COR-L47 (cell line): ENCODE measurements at places on chromosomes 2 and 18.

- DNase-seq: no peak
Measured at GRCh38 chr2:99938250-99938649, 204.1 kb downstream of the AFF3 start.

- DNase-seq: no peak
Measured at GRCh38 chr2:105749583-105750400, 5.1 kb downstream of the NCK2 start.

GRCh38 chr18:25167612-25168410 lies 184.2 kb downstream of the ZNF521 start:
- no peak for DNase-seq

GRCh38 chr18:31101183-31102024 lies 817 bp downstream of the DSC2 start:
- DNase-seq: peak; percentile 58

DNA sequence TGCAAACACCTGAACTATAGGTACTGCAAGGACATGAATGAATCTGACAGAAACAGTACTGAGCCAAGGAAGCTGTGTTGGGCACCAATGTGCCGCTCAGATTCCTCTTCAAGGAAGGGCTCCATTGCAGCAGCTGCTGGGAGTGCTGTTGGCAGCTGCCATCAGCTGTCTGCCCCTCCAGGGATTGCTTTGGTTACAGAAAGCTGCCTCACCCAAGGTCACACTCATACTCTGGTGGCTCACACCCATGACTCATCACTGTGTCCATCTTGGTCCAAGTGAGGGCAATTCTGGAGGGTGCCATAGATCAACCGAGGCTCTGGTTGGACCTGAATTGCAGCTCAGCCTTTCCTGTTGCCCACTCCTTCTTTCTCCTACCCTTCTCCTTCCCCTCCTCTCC lies 24.4 kb upstream of the TRPM8 start:
- DNase-seq: no peak

- no peak for DNase-seq
Measured at GRCh38 chr2:27076323-27076722, 2.1 kb upstream of the EMILIN1 start.

DNA sequence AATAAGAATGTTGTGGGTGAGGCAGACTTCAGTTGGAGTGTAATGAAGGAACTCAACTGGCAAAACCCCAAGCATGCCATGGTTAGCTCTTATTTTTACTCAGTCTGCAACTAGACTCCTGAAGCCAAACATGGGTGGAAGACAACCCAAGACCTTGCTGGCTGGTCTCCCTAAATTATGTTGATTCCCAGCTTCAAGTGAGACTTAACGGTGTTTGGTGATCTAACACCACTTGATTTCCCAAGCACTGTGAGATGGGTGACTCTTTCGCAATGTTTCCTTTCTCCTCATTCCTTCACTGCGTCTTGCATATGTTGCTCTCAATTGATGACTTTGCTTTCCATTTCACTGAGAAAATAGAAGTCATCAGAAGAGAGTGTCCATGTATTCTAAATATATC lies 693.1 kb downstream of the DCC start:
- no peak for DNase-seq

GRCh38 chr2:232592772-232593395 lies 40.5 kb upstream of the EFHD1 start:
- DNase-seq: no peak

- DNase-seq: peak; percentile 47
Measured at GRCh38 chr2:56130463-56131070, 53.2 kb upstream of the CCDC85A start.

DNA sequence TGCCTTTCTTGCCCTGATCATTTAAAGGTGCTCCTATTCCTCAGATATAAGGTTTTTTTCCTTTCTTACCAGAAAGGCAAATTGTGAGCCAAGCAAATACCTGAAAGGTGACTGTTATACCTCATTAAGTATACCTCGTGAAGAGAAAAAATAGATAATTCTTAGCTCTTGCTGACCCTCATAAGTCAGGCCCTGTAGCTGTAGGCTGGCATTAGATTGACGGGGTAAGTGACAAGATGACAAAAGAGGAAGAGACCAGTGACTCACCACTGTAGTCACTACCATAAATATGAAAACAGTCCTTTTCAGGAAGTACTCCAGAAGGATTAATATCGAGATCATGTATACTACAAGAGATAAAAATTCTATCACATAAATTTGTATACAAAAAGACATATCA lies 104.6 kb downstream of the PTPN4 start:
- no peak for DNase-seq

DNA sequence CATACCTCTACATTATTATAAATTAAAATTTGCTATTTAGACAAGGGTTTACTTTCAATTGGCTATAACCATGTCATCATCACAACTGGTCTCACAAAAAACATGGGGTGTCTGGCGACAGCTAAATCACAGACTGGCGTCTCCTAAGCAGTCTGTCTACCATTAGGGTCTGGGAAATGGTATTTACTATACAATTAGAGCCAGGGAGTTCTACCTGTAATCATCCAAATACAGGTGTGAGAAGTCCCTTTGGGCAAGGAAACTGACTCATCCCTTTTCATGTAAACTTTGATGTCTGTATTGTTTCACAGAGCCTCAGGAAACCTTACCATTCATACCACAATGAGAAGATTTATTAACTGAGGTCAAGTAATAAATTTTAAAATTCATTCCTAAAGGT lies 126.7 kb downstream of the OLA1 start:
- DNase-seq: peak; percentile 85

DNA sequence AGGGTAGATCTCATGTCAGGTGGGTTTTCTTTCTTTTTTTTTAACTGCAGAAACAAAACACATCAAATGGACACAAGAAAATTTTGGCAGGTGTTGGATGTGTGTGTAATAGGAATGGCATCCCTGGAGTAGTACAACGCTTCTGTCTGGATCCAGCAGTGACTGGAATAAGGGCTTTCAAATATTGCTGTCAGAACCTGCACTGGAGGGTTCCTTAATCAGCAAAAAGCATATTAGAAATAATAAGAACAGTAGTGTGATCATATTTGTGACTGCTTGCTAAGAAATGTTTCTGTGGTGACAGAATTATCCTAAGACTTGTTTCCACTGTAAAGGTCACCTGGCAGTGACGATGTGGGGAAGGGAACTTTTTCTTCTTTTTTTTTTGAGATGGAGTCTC lies 30.8 kb downstream of the CREG2 start:
- DNase-seq: no peak

DNA sequence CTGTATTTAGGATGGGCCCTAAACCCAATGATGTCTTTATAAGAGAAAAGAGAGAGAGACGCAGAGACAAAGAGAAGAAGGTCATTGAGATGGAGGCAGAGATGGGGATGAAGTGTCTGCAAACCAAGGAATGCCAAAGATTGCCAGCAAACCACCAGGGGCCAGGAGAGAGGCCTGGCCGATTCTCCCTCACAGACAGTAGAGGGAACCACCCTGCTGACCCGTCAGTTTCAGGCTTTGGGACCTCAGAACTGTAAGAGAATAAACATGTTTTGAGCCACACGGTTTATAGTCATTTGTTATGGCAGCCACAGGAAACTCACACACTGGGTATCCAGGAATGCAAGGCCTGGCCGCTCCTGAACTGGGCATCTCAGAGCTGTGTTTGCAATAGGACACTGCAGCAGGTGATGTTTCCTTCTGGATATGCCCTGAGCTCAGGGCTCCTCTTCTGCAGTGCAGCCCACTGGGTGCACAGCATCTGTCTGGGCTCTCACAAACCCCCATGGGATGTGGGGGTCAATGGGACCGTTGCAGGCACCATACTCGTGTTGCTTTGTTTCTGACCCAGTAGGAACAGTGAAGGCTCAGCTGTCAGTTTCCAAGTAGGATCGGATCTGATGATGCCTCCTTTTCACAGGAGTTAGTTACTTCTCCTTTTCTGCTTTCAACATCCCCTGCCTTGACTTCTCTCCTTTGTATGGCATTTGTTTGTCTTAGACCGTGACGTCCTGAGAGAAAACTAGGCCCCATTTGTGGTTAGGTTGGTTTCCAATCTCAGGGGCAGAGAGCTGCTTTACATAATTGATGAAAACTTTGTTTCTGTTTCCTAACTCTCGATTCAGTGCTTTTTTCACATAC lies 20.8 kb downstream of the PTPN18 start:
- DNase-seq: no peak

- DNase-seq: no peak
Measured at GRCh38 chr2:228901531-228901930, 369.6 kb downstream of the PID1 start.

DNA sequence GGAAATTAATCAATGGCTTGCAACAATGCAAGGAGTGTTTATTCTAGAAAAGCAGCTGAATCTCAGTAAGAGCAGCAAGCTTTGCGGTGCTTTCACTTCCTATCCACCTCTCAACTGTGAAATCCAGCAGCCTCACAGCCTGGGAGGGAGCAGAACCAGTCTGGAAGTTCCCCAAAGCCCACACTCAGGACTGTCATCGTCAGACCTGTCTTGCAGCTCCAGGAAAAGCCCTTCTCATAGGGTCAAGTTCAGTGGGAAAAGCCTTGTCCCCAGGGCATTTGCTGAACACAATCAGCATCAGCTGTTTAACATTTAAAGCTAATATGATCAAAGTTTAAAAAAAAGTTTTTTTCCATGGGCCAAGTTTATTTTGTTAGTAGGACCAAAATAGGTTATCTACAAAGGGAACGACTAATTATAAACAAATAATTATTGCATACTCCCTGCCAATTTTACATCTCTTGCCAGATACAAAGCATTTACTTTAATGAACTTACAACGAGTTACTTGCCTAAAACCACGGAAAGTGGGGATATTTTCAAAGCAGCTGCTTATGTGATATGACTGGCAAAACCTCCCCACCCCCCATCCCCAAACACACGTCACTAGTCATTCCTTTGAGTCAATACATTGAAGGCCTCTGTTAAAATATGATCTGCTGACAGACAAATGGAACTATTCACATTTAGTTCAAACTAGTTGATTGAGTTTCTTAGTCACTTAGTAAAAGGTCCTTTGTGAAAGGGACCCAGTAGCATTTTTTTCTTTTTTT lies 36.8 kb downstream of the PARD6G start:
- no peak for DNase-seq

DNA sequence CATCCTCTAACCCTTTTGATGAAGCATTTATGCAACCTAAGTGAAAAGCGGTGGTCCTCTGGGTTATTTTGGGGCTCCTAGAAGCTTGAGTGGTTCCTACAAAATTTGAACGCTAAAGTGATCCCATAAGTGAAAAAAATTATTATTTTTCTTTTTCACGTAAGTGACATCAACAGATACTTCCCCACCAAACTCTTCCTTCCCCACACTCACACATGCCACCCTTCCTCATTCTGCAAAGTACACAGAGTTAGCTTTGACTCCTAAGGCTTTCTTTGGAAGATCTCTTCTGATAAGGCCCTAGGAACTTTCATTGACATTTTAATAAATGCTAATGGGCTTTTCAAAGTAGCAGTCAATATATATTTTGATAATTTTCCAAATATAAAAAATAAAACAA lies 109.7 kb downstream of the DOCK10 start:
- no peak for DNase-seq

DNA sequence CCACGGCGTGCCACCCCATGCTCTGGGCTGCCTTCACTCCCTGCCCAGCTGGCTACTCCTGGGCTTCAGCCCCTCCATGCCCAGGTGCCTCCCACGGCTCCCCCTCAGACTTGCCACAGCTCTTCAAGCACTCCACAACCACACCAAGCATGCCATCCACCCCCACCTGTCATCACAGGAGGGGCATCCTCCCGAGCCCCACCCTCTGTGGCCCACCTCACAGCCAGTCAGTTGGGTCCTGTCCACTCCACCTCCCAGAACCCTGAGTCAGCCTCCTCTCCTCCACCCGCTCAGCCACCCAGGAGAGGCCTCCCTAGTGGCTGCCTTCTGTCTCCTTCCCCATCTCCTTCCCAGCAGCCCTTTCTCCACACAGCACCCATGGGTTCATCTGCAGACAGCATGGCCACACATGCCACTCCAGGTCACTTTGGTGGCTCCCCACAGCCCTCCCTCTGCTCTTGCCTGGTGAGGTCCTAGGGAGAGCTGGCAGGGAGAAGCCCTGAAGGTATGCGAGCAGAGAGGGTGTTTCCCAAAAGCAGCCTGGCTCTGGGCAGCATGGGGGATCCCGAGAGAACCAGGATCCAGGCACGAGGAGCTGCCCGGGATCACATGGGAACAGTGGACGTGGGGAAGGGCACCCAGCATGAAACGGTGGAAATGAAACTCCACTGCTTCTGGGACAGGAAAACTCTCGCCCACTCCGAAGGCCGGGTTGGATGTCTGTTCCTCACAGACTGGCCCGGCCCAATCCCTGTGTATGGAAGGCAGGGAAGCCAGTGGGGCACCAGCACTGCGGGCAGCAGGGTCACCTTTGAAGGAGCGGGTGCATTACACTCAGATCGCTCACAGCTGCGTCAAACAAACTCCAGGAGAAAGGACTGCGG lies 2.7 kb downstream of the LIMS2 start:
- DNase-seq: no peak

- no peak for DNase-seq
Measured at GRCh38 chr2:85840091-85840490, 48.7 kb downstream of the ST3GAL5 start.

GRCh38 chr18:59715445-59715844 lies 18.2 kb upstream of the CCBE1 start:
- DNase-seq: no peak

- no peak for DNase-seq
Measured at GRCh38 chr2:1856475-1856874, 112.2 kb upstream of the PXDN start.

DNA sequence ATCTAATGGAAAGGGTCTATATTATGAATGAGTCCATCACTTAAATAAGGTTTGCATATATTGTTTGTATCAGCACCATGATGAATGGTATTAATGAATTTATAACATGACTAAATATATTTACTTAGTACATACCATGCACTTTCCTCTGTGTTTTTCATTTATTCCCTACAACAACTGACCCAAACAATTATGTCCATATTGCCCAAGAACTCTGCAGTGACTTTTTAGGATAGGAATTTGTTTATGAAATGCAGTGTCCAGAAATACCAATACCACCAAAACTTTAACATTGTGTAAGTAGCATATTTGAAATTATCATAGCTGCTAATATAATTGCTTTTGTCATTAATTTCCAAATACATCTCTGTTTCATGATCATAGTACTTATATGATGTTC lies 119.7 kb downstream of the WDR7 start:
- DNase-seq: no peak

GRCh38 chr2:192243488-192243887 lies 48.8 kb upstream of the TMEFF2 start:
- DNase-seq: no peak

DNA sequence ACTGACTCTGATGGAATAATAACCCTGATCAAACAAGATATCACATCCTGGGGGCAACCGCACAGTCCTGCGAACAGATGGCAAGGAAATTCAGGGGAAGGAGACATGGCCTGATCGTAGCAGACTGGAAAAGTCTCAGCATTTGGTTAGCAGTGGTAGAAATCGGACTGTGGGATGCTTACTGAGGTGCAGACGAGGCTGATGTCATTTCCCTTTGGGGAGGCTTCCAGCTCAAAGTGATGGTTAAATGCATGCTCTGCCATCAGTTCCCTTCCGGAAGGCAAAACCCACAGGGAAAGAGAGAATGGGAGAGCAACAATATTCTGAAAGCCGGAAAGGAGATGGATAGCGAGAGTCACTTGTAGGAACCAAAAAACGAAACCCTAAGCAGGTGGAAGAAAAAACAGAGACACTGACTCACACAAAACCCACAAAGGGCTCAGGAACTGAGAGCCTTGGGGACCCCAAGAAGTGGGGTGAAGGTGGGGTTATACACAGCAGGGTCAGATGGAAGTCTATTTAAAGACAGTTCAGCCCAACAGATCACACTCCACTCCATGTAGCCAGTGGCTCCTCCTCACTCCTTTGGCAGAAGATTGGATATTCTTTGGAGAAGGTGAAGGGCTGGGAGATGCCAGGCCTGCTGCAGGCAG lies 93.1 kb downstream of the INPP5D start:
- no peak for DNase-seq

GRCh38 chr18:74493689-74494088 lies 2.5 kb upstream of the CNDP2 start:
- DNase-seq: peak; percentile 88
